ENCODE measurements at places on chromosomes 4 and X.

DNA sequence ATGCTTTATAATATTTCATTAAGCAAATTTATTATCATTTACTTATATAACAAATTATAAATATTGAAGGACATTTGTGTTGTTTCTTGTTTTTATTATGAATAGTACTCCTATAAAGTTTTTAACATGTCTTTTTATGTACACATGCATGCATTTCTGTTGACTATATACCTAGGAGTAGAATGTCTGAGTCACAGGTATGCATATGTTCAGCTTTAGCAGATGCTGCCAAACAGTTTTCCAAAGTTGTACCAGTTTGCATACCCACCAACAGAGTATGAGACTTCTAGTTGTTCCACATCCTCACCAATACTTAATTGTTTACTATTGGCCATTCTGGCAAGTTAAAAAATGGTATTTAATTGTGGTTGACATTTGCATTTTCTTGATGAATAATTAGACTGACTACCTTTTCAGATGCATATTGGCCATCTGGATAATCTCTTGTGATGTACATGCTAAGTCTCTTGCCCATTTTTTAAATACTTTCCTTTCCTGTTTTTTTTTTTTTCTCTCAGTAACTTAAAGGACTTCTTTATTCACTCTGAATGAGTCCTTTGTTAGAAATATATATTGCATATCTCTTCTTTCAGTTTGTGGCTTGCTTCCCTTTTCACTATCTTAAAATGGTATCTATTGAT lies 132.2 kb upstream of the TRIM2 start:
- no peak for DNase-seq

GRCh38 chr4:73650250-73650649 lies 30.0 kb upstream of the RASSF6 start:
- DNase-seq: no peak

- DNase-seq: peak; percentile 33
Measured at GRCh38 chr4:6200011-6200921, at the start of gene JAKMIP1. JAKMIP1 (minus strand) TSS chr4:6200549; CDS start chr4:6112850, 87,699 bp downstream.

DNA sequence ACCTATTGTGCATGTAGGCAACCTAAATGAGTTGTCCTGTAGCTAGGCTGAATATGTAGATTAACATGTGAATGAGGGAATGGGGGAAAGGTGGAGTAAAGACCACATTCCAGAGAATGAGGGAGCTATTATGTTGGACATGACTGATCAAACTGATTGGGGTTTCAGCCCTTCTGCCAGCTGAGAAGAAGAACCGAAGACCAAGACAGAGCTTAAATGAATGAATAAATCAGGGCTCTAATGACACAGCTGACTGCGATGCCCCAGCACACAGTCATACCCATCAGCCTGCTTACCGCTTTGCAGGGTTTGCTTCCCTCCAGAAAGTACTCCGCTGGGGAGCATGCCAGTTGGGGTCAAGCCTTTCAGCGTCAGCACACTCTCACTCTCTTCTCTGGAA lies 315.4 kb downstream of the PPP3CA start:
- no peak for DNase-seq

DNA sequence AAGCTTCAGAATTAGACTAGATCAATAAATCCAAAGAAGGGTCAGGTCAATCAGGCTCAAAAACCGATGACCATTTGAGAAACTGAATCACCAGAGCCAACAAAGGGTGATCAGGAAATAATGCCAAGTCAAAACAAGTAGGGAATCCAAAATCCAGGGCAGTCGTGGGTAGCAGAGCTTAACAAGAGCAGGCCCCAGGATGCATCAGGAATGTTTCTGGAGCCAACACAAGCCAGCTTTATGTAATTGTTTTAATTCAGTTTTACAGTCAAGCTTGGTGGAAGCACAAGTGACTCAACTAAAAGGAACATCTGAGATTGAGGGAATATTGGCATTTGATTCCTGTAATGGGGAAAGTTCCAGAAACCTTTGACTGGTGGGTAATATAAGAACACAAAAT lies 237.9 kb upstream of the EDA2R start:
- DNase-seq: no peak

DNA sequence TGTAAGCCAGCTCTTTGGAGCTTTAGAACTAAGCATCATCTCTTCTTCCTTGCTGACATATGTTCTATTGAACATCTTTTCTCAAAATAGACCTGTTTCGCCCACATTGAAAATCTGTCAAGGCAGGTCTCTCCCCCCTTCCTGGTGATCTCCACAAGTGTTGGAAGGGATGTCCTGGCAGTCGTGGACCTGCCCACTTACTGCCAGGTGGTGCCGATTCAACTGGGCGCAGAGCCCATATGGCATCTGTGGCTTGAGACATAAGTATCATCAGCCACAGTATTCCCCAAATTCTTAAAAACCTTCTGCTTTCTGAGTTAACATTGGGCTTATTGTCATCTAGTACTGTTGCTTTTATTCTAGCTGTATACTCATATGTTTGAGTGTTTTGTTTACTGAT lies 969.3 kb upstream of the FTHL17 start:
- no peak for DNase-seq

All from mesenchymal stem cell (in vitro differentiated cells and primary cell).